CD4-positive, alpha-beta T cell (primary cell): ENCODE measurements at places on chromosomes 4 and X. TPM values are rescaled to one million over a fixed set of nuclear protein-coding genes. Genes with fewer than 3 reads are reported as not detected.

GRCh38 chrX:149938427-149938880 lies at the start of gene EOLA2:
EOLA2 (minus strand) TSS chrX:149938491; CDS start chrX:149933874, 4,617 bp downstream.
- DNase-seq: peak; percentile 83
- H3K36me3 ChIP-seq: no peaks in the 10 kb centered on the region
- H3K27me3 ChIP-seq: no peaks in the 10 kb centered on the region

GNRHR gene
- not detected for total RNA-seq

- H3K4me1 ChIP-seq: no peaks in the 10 kb centered on the region
- no peaks in the 10 kb centered on the region for H3K36me3 ChIP-seq
- H3K27ac ChIP-seq: no peak overlapping the region
- no peaks in the 10 kb centered on the region for H3K27me3 ChIP-seq
These were observed 602.5 kb downstream of the RAPGEF2 start for GRCh38 chr4:159705334-159705733.

DNA sequence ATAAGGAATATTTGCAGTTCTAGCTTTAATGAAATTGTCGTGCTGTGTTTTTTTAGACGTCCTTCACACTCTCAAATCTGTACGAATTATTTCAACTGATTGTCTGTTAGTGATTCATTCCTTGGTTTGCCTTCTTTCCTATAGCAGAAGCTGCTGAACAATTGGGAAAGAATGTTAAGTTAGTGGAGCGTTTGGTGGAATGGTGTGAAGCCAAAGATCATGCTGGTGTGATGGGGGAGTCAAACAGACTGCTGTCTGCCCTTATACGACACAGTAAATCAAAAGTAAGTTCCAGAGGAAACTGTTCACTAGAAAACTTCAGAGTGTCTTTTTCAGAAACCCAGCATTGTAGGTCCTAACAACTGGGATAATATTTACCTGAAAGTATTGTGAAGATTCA lies 159.9 kb downstream of the RAP1GDS1 start:
- H3K27ac ChIP-seq: no peak overlapping the region
- no peaks in the 10 kb centered on the region for H3K4me1 ChIP-seq
- peaks cover 53% of the 10 kb centered on the region for H3K36me3 ChIP-seq
- H3K4me3 ChIP-seq: no peak overlapping the region
- DNase-seq: no peak
- H3K27me3 ChIP-seq: no peaks in the 10 kb centered on the region

DNA sequence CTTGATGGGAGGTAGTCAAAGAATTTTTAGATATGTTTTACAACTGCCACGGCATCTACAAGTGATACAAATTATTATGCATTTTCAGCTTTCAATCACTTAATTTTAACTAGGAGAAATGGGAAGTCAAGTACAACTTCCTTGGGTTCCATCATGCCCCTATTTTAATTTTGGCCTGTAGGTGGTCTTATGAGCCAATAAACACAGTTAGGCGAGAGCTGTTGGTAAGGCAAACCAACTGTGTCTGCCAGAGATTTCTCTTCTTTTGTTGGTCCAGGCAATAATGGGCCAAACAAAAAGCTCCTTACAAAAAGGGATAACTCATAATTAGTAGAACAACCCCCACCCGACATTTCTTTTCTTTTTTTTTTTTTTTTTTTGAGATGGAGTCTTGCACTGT lies 63.3 kb upstream of the ARX start:
- H3K4me1 ChIP-seq: no peaks in the 10 kb centered on the region
- DNase-seq: no peak
- no peak overlapping the region for H3K4me3 ChIP-seq
- no peak overlapping the region for H3K27ac ChIP-seq

DNA sequence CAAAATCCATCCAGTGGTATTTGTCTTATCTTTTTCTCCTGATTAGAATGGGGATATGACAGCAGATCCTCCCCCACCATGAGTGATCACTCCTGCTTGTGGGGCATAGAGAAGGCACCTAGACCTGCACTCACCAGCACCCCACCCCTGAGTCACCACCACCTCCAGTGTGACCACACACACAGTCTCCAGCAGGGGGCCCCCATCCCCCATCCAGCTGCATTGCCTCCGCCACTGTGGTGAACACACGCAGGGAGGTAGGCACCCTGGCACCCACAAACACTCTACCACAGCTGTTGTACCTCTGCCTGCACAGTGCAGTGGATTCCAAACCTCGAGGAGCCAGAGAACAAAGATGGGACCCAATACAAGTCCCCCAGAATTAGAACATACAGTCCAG lies 9.0 kb upstream of the MAGEA8 start:
- H3K36me3 ChIP-seq: no peaks in the 10 kb centered on the region
- DNase-seq: peak; percentile 34
- H3K27me3 ChIP-seq: no peaks in the 10 kb centered on the region
- H3K4me3 ChIP-seq: no peak overlapping the region
- H3K4me1 ChIP-seq: no peaks in the 10 kb centered on the region

DNA sequence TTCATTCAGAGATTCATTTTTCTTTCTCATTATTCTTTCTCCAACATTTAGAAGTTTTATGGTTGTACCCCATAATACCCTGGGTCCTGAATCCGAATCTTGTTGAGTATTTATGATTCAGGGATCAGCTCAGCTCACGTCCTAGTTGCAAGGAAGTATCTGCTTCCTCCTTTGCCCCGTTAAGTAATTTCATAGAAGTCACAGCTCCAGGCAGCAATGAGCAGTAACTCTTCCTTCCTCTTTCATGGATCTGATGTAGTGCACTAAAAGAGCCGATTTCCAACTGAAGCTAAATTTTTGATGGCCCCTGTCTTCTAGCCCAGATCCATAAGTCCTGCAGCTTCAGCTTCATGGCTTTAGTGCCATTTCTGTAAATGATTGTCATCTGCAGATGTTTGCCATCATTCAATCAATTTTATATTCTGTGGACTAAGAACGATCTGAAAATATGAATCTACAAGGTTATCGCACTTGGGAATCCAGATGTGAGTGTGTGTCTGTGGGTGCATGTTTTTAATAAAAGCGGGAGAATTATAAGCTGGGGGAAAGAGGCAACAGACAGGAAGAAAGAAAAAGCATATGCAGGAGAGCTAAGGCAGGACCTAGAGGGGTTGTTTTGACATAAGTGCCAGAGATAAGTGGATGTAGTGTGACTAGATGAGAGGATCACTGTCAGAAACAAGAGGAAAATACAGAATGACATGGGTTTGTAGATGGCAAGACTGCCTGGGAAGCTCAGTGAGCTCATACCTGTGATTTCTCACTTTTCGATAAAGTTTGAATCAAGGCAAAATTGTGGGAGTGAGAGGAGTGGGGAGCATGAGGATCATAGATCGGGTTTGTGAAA lies 17.5 kb downstream of the VEGFD start:
- no peaks in the 10 kb centered on the region for H3K4me1 ChIP-seq
- DNase-seq: no peak
- peaks cover 2% of the 10 kb centered on the region for H3K27me3 ChIP-seq
- no peaks in the 10 kb centered on the region for H3K36me3 ChIP-seq

- no peaks in the 10 kb centered on the region for H3K27me3 ChIP-seq
- no peaks in the 10 kb centered on the region for H3K4me1 ChIP-seq
- H3K36me3 ChIP-seq: no peaks in the 10 kb centered on the region
- no peak for DNase-seq
- no peak overlapping the region for H3K4me3 ChIP-seq
These were observed 52.8 kb downstream of the REPS2 start for GRCh38 chrX:16999275-16999674.

DNA sequence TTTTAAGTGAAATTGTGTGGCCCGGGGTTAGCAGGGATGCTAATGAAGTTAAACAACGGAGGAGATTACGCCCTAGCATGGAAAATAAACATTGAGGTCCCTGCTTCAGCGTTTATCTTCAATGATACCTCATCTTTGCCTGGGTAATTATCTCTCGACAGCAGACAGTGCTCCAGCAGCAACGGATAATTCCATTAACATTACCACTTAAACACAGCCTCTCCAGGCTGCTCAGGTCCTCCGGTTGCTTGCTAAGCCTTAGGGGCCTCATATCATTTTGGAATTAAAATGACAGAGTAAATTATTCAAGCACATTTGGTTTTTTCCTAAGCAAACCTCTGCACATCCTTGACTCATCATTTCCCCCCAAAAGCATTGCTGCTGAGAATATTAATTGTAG lies 281.5 kb upstream of the KLF3 start:
- no peaks in the 10 kb centered on the region for H3K36me3 ChIP-seq
- no peak overlapping the region for H3K27ac ChIP-seq
- peaks cover 6% of the 10 kb centered on the region for H3K4me1 ChIP-seq
- no peak overlapping the region for H3K4me3 ChIP-seq
- H3K27me3 ChIP-seq: no peaks in the 10 kb centered on the region
- DNase-seq: no peak

LAGE3 gene
- total RNA-seq: 5.7 TPM

GRCh38 chr4:159019356-159019755 lies 83.5 kb upstream of the RAPGEF2 start:
- H3K27me3 ChIP-seq: no peaks in the 10 kb centered on the region
- DNase-seq: no peak
- H3K27ac ChIP-seq: no peak overlapping the region

GRCh38 chr4:140109737-140110136 lies 44.2 kb downstream of the MAML3 start:
- H3K4me1 ChIP-seq: no peaks in the 10 kb centered on the region
- H3K36me3 ChIP-seq: no peaks in the 10 kb centered on the region
- H3K27ac ChIP-seq: no peak overlapping the region
- no peak for DNase-seq
- no peaks in the 10 kb centered on the region for H3K27me3 ChIP-seq

GRCh38 chr4:153014460-153014859 lies 78.3 kb downstream of the FHDC1 start:
- H3K4me3 ChIP-seq: no peak overlapping the region
- H3K36me3 ChIP-seq: no peaks in the 10 kb centered on the region
- H3K4me1 ChIP-seq: no peaks in the 10 kb centered on the region
- no peak overlapping the region for H3K27ac ChIP-seq

- no peaks in the 10 kb centered on the region for H3K27me3 ChIP-seq
- no peak overlapping the region for H3K27ac ChIP-seq
These were observed 11.7 kb upstream of the IL21 start for GRCh38 chr4:122632396-122633143.

- H3K36me3 ChIP-seq: no peaks in the 10 kb centered on the region
- DNase-seq: no peak
- H3K27me3 ChIP-seq: no peaks in the 10 kb centered on the region
- H3K4me3 ChIP-seq: peak overlapping the region; percentile 75
- H3K4me1 ChIP-seq: peaks cover 67% of the 10 kb centered on the region
These were observed 30.8 kb upstream of the AFAP1 start for GRCh38 chr4:7970361-7970946.
